ENCODE measurements at places on chromosomes 1 and 21.
A peak's percentile ranks its signal among the peaks of the same experiment; 100 is the strongest.

DNA sequence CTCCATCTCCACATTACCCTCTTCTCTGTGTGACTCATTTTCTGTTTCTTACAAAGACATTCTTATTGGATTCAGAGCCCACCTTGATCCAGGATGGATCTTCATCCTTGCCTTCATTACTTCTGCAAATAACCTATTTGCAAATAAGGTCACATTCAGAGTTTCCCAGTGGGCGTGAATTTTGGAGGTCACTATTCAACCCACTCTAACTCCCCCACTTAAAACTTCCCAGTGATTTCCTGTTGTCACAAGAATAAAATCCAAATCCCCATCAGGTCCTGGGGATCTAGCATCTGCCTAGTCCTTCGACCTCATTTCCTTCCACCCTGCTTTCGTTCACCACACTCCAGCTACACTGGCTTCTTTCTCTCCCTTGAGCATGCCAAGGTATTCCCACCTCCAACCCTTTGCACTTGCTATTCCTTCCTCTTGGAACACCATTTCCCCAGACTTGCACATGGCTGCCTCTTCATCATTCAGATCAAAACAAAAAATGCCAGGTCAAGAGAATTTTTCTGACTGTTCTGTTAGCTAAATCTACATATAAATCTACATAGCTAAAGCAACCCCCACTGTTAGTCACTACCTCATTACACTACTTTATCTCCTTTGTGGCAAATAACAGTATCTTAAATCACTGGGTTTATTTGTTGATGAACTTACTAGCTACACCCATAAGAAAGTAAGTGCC, 187.2 kb downstream of the TOMM20 start:
- no peak for DNase-seq

DNA sequence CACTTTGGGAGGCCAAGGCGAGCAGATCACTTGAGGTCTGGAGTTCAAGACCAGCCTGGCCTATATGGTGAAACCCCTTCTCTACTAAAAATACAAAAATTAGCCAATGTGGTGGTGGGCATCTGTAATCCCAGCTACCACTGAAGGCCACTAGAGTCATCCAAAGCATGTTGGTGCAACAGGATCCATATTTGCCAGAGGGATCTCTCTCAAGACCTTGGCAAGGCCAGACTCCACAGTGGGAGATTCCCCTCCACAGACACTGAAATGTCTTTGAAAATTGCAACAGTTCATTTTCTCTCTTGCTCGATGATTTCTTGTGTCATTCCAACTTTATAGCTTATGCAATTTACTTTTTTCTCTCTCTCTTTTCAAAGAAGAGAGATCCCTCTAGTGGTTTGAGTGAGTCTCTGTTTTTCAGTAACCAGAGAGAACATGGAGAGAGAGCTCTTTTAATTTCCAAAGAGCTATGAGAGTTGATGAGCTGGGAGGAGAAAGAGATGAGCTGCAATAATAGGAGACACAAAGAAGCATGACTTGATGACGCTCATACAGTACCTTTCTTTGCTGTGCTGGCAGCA, 176.8 kb upstream of the USP25 start:
- DNase-seq: no peak

DNA sequence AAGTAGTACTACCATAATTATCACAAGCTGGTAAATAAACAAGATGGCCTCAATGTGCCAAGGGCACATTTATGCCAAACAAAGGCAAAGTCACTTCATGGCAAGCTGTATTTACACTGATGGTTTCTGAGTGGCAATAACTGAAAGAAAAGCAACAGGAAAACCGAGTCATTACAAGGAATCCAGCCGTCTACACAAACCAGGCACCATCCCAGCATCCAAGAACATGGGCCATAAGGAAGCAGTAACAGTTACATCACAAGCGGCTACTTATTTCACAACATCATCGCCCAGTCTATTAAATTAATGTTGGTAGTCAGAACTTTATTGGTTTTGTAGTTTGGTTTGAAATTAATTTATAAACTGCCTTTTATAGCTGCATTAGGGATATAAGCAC, 214.2 kb downstream of the RERE start:
- no peak for DNase-seq

DNA sequence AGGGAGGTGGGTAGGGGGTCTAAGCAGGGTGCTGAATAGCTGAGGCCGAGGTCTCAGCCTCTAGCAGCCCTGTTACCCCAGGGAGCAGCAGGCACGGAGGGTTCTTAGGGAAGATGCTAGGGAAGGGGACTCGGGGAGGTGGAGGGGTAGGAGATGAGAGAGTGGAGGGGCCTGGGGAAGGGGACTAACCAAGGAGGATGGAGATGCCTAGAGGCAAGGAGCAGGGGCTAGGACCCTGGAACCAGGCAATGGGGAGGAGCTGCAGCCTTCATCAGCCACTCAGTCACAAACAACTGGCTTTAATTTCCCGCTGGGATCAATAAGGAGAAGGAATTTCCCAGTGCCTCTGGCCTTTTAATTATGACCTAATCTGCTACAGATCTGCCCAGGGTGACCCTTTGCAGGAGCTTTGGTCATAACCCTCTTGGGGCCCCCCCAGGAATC, 2.9 kb upstream of the CRABP2 start:
- no peak for DNase-seq

DNA sequence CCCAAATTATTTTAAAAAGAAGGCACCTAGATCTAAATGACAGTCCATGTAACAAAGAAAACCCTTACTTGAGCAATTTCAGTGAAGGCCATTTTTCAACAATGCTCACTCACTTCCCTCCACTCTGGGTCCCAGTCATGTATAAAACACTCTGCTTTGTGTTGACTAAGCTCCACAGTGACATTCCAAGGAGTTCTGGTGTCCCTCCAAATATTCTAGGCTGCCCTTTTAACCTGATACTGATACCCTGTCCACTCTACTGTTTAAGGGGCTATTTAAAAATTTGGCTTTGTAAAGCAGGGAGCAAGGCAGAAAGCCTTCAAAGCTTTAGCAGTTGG, 73.6 kb downstream of the GNG12 start:
- DNase-seq: no peak

DNA sequence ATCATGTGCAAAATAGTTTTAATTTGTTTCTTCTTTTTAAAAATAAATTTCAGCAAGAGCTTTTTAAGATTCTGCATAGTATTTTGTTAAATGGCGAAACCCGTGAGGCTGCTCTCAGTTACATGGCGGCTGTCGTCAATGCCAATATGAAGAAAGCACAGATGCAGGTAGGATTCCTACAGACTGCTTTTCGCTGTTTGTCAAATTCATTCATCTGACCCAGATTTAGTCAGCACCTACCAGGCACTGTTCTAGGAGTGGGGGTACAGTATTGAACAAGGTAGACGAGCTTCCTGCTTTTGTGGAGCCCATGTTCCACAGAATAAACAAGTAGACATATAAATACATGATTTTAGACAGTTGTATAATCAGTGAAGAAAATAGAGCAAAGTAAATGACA, 78.1 kb upstream of the KIF1B start:
- DNase-seq: no peak

- DNase-seq: no peak
These were observed 174.7 kb downstream of the ADGRL4 start for GRCh38 chr1:78831731-78832360.

DNA sequence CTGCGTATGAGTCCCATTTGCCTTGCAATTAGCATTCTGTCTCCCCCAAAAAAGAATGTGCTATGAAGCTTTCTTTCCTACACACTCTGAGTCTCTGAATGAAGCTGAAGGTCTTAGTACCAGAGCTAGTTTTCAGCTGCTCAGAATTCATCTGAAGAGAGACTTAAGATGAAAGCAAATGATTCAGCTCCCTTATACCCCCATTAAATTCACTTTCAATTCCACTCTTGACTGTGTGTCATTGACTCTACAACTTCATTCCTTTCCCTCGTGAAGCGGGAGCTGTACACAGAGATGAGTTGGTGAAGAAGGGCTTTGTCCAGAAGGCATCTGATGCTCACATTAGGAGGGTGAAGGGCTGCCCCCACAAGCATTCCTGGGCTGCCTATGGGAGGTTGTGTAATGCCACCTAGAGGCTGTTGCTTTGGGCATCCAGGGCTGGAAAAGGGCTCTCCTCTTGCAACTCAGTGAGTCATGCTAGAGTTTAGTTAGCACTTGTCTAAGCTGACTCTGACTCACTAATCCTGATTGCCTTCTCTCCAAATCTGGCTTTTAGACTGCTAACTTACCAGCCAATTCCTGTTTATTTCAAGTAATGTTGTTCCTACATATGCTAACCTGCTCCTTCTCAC, 1.8 kb downstream of the SPRR1B start:
- DNase-seq: peak; percentile 36

DNA sequence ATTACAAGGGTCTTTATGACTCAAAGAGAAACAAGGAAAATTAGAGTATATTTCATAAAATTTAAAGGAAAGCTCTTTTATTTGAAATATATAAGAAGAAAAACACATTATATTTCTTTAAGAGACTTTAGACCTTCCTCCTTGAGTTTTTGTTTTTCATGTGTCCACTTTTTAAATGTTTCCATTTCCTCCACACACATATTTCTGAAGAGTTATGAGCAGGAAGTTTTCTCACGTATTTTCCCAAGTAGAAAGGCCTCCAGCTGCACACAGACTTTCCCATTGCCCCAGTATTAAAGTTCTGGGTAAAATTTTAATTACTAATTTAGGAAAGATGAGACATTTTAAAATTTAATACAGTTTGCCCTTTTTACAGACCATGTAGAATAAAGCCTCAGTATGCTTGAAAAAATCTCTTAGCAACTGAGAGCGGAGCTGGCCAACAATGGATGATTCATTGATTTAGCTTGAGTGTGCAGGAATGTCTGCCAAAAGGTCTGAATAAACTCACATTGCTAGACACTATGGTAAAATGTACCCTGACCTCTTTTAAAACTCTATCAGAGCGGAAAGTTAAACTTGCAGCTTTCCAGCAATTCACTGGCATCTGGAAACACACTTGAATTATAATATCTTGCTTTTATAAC, 57.9 kb downstream of the DDAH1 start:
- DNase-seq: no peak

DNA sequence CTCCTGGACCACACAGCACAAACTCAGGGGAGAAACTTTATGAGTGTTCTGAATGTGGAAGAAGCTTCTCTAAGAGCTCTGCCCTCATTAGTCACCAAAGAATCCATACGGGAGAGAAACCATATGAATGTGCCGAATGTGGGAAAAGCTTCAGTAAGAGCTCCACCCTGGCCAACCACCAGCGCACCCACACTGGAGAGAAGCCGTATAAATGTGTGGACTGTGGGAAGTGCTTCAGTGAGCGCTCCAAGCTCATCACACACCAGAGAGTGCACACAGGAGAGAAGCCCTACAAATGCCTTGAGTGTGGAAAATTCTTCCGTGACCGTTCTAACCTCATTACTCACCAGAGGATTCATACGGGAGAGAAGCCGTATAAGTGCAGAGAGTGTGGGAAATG, 22.5 kb downstream of the ZSCAN20 start:
- no peak for DNase-seq

GRCh38 chr1:92085727-92086126, 5.6 kb downstream of the BTBD8 start:
- no peak for DNase-seq

DNA sequence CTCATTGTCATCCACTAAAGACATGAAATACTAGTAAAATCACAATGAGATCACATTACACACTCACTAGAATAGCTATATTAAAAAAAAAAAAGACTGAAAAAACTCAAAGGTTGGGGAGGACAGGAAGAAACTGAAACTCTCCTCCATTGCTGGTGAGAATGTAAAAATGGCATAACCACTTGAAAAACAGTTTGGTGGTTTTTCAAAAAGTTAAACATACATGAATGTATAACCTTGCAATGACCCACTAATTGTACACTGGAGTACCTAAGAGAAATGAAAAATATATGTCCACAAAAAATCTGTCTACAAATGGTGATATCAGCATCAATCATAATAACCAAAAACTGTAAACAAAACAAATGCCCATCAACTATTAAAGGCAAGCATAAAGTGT, 44.0 kb downstream of the NRIP1 start:
- no peak for DNase-seq

- DNase-seq: no peak
These were observed 112.5 kb upstream of the GFI1 start for GRCh38 chr1:92599184-92599583.

DNA sequence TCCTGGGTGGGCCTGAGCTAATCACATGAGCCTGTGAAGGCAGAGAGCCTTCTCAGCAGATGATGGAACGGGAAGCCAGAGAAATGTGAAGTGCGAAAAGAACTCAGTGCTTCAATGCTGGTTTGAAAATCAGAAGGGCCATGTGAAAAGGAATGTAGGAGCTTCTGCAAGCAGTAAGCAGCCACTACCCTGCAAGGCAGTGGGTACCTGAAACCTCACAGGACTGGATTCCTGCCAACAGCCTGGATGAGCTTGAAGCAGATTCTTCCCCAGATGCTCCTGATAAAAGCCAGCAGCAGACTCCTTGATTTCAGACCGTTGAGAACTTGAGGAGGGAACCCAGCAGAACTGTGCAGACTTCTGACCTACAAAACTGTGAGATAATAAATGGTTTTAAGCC, 158.6 kb downstream of the SYT2 start:
- peak; percentile 32 for DNase-seq

- DNase-seq: no peak
These were observed 320.9 kb upstream of the C1orf87 start for GRCh38 chr1:60394436-60394835.

GRCh38 chr1:2256435-2257244, 28.5 kb downstream of the SKI start:
- no peak for DNase-seq

GRCh38 chr1:157312082-157312812, 174.1 kb upstream of the ETV3 start:
- DNase-seq: no peak

- peak; percentile 43 for DNase-seq
These were observed 1.4 kb downstream of the DVL1 start for GRCh38 chr1:1347663-1348419.

- DNase-seq: peak; percentile 80
These were observed at the start of gene KIF21B for GRCh38 chr1:201023517-201023902. TSS of gene KIF21B (minus strand) at chr1:201023714. CDS start at chr1:201023383, 331 bp downstream.

DNA sequence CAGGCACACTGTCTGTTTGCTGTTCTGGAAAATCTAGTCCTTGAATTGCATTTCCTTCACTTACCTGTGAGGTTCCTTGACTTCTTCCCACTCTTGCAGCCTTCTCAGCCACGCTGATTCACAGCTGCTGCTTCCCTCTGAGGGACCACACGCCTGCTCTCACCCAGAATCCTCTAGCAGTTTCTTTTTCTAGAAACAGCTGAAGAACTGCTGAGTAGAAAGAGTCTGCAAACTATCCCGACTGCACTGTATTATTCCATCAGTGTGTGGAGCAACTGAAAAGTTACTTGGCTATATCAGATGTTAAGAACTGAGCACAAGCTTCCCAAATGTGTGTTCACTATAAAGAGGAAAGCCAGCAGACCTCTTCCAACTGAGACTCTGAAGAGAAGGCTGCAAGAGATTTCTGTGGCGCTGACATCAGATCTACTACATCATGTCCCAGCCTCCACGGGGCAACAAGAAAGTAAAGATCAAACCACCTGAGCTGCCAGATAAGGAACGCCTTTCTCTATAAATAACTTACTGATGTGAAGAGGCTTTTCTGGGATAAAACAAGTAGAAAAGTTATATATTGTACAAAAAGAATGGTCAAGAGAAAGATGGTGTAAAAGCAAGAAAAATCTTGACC, 226.6 kb downstream of the RERE start:
- DNase-seq: no peak
